HepG2 (cell line): ENCODE measurements at places on chromosomes 7 and 10. TPM values are rescaled to one million over a fixed set of nuclear protein-coding genes. Genes with fewer than 3 reads are reported as not detected.

- no peak for DNase-seq
Measured at GRCh38 chr10:25071227-25071626, 54.8 kb downstream of the THNSL1 start.

GRCh38 chr7:136078630-136079029 is 101.5 kb upstream of the MTPN start:
- DNase-seq, result no peak

- DNase-seq, result peak; percentile 47
Measured at GRCh38 chr7:123624527-123625183, 23.0 kb downstream of the ASB15 start.

Gene GIMAP7
- polyA plus RNA-seq, result not detected in 2 replicates
